ENCODE measurements at places on chromosomes 13 and 19. TPM values are rescaled to one million over a fixed set of nuclear protein-coding genes. Genes with fewer than 3 reads are reported as not detected.

The LIPE gene
- 6.3 TPM for total RNA-seq

The PSG2 gene
- total RNA-seq, result not detected

The TEX26 gene
- not detected for total RNA-seq

The CEACAM20 gene
- not detected for total RNA-seq

The SIGLEC5 gene
- total RNA-seq, result not detected

The PRSS57 gene
- total RNA-seq, result not detected

The ELSPBP1 gene
- not detected for total RNA-seq

The ZNF628 gene
- 0.77 TPM for total RNA-seq

The CEACAM4 gene
- not detected for total RNA-seq

The FNDC3A gene
- 38.4 TPM for total RNA-seq

Data from dermis microvascular lymphatic vessel endothelial cell (primary cell).